Stimulated activated CD8-positive, alpha-beta memory T cell treated with anti-CD3 and anti-CD28 coated beads, Interleukin-7, amount 100 ng/mL, for 24 hours (primary cell): ENCODE measurements at places on chromosomes 12 and 14.

DNA sequence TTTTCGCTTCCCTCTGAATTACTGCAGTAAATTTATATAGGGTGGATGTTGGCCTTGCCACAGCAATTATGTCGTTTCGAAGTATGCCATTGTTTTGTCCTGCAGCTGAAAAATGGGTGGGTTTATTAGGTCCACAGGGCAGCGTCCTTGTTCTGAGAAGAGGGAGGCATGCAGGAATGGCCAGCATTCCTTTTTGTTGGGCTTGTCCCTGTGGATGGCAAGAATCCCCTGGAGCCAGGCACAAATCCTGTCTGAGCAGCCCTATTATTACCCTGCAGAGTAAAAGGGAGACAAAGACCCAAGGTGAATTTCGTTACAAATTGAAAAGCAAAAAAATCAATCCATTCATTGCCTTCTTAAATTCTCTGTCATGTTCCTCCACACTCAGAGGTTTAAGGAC lies 88.1 kb downstream of the CHST11 start:
- DNase-seq: no peak

DNA sequence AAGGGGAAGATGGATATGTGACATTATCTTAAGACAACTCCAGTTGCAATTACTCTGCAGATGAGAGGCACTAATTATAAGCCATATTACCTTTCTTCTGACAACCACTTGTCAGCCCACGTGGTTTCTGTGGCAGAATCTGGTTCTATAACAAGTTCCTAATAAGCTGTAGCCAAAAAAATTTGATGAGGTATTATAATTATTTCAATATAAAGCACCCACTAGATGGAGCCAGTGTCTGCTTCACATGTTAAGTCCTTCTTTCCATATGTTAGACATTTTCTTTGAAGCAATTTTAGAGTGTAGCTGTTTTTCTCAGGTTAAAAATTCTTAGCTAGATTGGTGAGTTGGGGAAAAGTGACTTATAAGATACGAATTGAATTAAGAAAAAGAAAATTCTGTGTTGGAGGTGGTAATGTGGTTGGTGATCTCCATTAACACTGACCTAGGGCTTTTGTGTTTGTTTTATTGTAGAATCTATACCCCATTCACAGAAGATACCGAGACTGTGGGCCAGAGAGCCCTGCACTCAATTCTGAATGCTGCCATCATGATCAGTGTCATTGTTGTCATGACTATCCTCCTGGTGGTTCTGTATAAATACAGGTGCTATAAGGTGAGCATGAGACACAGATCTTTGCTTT lies 36.9 kb downstream of the PSEN1 start:
- DNase-seq: no peak

- DNase-seq: no peak
These were observed 6.5 kb upstream of the NRL start for GRCh38 chr14:24121210-24121609.

GRCh38 chr12:52212701-52213563 lies 20.1 kb upstream of the KRT7 start:
- no peak for DNase-seq

DNA sequence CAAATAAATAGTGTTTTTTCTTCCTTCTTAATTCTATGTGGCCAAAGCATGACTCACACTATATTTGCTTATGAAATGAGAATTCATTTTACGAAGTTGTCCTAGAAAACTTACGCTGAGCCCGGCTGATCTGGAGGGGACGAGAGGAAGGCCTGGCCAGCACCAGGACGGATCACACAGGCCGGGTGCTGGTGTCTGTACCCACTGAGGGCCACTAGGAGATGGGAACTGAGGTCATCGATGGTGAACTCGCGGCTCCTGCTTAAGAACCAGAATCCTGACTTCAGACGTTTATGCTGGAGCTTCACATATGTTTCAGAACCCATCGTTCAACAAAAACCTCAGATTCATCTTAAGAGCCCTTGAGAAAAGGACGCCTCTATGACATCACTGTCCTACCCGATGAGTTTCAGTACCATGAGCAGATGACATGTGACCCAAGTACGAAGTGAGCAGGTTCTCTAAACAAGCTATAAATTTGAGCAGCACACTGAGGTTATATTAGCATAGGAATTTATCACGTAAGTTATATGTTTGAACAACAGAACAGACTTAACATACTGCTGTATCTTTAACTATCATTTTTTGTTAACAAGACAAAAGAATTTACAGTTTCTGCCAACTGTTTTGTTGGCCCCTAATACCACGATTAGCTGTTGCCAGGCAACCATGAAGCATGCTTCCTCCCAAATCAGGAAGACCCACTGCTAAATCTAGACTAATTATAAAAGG lies 111.9 kb downstream of the FOXN3 start:
- DNase-seq: no peak

DNA sequence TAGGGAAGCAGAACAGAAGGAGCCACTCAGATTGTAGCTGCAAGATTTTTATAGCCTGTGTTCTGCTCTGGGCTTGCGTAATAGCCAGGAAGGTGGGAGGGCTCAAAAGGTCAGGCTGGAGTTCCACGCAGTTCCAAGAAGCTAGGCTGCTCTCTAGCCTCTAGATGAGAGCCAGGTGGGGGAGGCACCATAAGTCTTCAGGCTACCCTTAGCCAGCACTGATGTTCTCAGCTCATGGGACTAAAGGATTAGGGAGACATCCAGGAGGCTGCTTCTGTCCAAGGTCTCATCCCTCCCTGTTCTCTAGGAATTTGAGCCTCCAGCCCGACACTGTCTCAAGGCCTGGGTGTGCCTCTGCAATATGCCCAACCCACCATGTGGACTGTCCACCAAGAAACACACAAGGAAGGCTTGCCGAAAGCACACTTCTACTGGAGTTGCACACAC lies 1.7 kb downstream of the LMBR1L start:
- DNase-seq: no peak

GRCh38 chr12:108582978-108583770 lies 14.7 kb downstream of the TMEM119 start:
- no peak for DNase-seq

GRCh38 chr12:9707356-9707755 lies 25.5 kb downstream of the CLECL1 start:
- DNase-seq: no peak

- DNase-seq: no peak
These were observed 67.0 kb upstream of the SFSWAP start for GRCh38 chr12:131643631-131644452.

- no peak for DNase-seq
These were observed 73.2 kb upstream of the SCN8A start for GRCh38 chr12:51517800-51518199.

DNA sequence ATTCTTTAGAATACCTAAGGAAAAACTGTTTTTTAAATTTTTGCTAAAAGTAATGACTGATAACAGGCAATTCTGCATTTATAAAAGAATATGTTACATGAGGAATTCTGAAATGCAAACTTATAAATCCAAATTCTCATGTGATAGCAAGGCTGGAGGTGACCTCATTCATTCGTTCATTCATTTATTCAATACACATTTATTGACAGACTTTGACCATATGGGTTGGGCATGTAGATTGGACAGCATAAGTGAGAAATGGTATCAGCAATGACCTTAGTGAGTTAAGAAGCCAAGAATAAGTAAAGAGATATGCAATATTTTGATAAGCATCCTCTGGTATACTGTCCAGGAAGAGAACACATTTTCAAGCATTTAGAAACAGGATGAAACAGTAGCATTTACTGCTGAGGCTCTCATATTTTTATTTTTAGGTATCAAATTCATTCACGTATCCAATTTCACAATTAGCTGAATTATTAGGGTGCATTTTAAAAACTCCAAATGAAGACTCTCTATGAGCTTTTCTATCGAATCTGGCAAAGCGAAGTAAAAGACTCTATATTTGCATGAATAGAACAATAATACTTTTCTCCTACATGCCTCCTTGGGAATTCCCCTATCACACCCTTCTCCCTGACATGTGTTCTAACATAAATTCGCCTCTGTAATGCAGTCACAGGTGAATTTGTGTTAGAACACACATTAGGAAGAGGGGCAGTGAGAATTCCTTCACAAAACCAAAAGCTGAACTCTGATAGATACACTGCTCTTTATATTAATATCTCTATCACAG lies 49.9 kb downstream of the PEBP1 start:
- no peak for DNase-seq

DNA sequence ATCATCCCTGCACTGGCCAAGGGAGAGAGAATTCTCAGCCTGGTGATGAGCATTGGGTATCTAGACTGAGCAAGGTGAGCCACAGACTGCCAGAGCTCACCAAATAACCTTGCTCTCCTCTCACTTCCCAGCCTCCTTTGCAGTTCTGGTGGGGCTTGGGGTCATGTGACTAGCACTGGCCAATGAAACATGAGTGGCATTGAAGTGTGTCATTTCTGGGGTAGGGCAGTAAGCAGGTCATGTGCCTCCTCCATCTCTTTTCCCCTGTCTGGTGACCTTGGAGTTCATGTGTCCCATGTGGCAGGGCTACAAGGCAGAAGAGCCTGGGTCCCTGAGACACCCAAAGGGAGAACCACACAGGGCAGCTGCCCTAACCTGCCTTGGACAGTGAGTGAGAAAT lies 3.6 kb upstream of the KRT72 start:
- DNase-seq: no peak

GRCh38 chr14:32492457-32492856 lies 163.4 kb downstream of the AKAP6 start:
- DNase-seq: no peak

GRCh38 chr12:65517656-65518210 lies 239.2 kb downstream of the MSRB3 start:
- no peak for DNase-seq

DNA sequence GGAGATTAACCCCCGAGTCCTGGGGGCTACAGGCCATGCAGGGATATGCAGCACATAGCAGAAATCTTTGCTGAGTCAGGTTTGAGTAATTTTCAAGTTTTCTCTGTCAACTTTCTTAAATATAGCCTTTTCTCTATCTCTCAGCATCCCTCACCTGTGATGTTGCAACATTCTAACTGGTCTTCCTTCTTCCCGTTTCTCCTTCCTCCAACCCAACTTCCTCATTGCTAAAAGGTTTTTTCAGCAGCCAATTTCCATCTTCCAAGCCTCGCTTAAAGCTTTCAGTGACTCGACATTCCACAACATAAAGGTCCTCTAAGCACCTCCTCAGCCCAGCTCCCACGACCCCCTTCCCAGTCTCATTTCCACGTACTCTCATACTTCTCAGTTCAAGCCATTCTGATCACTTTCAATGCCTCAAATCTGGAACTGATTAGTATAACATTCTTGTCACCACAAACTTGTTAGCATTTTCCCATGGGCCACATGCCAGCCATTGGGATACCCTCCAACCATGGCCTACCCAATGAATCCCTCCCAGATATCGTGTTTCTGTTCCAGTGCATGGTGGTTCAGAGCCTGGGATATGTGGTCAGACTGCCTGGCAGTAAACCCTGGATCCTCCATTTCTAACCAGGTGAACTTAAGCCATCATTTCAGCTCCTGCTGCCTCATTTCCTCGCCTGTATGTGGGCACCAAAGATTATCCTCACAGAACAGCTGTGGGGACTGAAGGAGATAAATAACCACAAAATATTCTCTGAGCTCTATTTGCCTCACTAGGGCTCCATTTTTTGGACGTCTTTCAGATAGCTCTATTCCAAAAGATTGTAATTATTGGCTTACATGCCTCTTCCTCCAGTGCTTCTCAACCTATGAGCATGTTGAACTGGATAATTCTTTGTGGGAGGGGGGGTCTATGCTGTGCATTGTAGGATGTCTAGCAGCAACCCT lies 65.8 kb downstream of the KCNK10 start:
- no peak for DNase-seq
